Pulmonary artery endothelial cell (primary cell): ENCODE measurements at places on chromosomes 2 and 18.

DNA sequence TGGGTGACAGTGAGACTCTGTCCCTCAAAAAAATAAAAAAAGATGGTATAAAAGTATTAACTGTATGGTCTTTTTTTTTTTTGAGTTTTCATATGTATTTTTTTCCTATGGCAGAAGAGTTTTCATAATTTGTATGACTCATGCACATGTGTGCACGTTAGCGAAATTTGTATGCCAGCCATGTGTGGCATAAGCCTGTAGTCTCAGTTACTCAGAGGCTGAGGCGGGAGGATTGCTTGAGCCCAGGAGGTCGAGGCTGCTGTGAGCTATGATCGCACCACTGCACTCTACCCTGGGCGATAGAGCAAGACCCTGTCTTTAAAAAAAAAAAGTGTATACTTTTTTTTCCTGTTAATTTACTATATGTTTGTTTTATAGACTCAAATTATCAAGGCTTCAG lies 160.8 kb downstream of the TGIF1 start:
- DNase-seq = no peak

- peak; percentile 30 for DNase-seq
Observed at GRCh38 chr2:95345563-95346230, 48.5 kb downstream of the KCNIP3 start.

DNA sequence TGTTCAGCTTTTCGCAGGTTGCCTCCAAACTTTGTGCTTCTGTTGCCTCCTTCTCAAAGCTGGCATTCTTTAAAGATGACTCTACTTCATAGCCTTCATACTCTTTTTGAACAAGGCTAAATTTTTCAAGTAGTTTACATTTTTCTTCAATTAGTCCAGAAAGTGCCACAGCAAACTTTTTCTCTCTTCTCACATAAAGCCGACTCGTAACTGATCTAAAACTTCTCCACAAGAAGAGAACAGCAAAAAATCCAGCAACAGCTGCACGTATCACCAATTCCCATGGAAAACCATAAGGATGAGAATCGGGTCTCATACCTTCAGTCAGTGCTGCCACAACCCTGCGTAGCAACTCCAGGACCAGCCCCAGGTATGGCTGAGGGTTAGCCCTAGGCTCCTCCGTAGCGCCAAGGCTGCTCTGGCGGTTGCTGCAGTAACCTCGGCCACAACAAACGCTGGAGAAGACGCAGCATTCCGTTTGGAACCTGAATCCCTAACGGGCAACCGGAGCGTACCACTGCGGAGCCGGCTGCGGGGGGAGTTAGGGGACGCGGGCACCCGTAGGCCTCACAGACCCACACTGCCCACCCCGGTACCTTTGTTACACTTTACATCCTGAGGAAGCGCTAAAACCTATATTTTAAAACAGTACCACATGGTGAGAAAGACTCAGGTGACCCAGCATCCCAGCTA lies at the start of gene CTAGE1:
TSS of gene CTAGE1 (minus strand) at position 420 of the 693 bp plus-strand sequence. CDS start at position 316, 104 bp downstream.
- DNase-seq = no peak

DNA sequence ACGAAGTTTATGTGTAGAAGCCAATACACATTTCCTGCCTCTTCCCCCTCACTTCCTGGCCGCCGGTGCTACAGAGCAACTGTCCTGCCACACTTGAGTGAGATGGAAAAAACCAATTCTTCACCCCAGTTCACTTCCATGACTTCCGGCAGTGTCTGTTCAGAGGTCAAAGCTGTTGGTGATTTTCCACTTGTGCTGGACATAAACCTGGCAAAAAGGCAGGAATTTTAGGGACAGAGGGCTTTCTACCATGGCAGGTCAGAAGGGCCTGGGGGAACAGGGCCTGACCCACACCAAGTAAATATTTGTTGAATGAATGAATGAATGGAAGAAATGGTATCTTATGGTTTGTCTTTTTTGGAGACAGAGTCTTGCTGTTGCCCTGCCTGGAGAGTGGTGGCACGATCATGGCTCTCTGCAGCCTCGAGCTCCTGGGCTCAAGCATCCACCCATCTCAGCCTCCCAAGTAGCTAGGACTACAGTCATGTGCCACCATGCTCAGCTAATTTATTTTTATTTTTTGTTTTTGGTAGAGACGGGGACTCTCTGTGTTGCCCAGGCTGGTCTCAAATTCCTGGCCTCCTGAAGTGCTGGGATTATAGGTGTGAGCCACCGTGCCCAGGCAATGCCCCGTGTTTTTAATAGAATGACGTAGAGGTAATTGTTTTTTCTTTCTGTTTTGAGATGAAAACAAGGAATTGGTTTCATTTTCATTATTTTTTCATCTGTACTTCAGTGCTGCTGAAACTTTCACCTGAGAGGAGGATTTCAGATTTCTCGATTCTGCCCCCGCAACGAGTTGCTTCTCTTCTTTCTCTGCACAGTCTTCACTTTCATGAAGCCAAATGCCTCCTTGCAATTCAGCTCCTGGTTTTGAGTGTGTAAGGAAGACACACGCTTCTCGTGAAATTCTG lies 48.0 kb upstream of the LPIN2 start:
- DNase-seq = peak; percentile 22

- DNase-seq = no peak
Observed at GRCh38 chr2:55090702-55091101, 40.5 kb upstream of the RTN4 start.

DNA sequence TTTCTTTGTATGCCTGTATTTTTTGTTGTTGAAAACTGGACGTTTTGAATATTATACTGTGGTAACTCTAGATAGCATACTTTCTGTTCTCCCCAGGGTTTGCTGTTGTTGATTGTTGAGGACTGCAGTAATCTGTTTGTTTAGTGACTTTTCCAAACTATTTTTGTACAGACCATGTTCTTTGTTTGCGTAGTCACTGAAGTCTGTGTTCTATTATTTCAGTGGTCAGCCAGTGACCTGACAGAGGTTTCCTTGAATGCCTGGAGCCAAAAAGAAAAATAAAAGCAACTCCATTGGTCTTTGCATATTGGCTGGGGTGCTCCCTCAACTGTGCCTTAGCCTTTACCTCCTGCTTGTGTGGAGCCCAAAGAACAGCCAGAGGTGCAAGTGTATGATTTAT lies 42.7 kb upstream of the PHLPP1 start:
- no peak for DNase-seq

- DNase-seq = no peak
Observed at GRCh38 chr18:25164211-25164847, 187.6 kb downstream of the ZNF521 start.

DNA sequence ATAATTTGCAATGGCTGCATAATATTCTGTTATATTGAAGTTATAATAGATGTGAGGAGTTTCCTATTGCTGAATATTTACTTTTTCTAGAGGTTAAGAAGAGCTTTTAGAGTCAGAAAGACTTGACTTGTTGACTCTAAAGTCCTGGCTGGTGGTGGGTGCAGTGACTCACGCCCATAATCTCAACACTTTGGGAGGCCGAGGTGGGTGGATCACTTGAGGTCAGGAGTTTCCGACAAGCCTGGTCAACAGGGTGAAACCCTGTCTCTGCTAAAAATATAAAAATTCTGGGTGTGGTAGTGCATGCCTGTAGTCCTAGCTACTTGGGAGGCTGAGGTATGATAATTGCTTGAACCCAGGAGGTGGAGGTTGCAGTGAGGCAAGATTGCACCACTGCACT lies 33.9 kb upstream of the ATIC start:
- no peak for DNase-seq

DNA sequence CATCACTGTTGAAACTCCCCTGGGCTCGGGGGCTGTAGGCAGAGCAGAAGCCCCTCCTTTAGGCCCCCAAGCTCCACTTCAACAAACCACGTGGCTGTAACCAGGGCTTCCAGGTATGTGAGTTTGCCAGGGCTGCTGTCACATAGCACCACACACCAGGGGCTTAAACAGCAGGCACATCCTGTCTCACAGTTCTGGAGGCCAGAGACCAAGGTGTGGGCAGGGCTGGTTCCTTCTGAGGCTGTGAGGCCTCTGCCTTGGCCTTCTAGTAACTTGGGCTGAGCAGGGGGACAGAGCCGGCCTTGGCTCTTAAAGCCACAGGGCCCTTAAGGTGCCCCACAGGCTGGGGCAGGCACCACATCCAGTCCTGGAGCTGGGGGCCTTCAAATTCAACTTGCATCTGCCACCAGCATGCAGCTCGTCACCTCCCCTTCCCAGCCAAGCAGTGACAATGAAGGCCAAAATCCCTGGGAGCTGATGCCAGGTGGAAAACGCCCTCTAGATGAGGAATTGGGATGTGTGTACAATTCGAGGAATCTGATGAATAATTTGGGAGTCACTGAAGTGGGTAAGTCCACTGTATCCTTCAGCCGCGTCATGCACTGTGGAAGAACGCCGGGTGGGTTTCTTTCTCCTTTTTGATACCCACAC lies 104.2 kb upstream of the ODC1 start:
- DNase-seq = no peak

GRCh38 chr2:204551512-204551863 lies 6.2 kb downstream of the PARD3B start:
- DNase-seq = no peak

GRCh38 chr2:171798156-171798820 lies 95.8 kb downstream of the SLC25A12 start:
- DNase-seq = peak; percentile 37
